ENCODE measurements at places on chromosomes 3 and 15.

DNA sequence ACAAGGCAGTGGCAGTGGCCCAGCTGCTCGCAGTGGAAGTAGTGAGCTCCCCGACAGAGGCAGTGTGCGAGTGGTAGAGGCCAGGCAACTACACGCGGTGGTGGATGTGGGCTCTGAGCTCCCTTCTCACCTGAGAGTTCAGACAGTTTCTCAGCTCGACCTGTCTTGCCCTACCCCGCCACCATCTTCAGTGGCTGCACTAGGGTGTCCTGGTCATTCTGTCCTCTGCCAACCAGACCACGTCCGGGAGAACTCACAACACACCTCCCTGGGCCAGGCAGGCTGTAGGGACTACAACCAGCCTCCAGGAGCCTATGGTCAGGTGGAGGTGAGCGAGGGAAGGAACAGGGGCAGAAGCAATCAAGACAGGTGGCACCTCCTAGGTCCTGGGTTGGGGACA lies 106.3 kb upstream of the SMAD3 start:
- no peak for DNase-seq

DNA sequence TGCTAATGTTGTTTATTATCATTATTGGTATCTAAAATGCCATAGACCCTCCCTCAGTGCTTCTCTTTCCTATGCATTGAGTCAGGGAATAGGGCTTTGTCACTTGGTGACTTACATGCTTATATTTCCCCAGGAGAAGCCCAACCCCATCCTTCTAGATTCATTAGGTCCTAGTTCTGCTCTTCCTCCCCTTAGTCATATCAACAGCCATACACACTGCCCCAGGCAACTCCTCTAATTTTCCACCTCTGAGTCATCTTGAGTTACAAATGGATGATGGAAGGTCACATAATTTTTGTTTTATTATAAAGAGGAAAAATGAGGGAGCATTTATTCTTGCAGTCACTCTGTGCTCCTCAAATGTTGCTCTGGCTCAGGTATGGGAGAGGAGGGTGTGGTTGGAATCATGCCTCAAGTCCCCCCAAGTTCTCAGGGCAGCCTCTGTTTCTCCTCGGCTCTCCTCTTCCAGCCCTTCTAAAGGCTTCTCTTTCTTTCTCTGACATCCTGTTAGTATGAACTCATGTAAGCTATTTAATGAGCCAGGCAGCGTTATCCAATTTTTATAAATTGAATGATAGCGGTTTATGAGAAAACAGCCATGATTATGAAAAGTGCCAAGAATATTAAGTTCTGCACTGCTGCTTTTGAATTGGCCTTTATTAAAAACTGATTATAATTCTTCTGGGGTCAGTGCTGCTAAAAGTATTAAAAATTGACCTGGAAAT lies 45.6 kb upstream of the FSTL1 start:
- DNase-seq: no peak

- no peak for DNase-seq
Observed at GRCh38 chr3:15387171-15387581, 40.2 kb downstream of the METTL6 start.

GRCh38 chr3:126477061-126477380 lies 1.3 kb upstream of the ZXDC start:
- no peak for DNase-seq

GRCh38 chr15:39083213-39083612 lies 497.7 kb upstream of the THBS1 start:
- DNase-seq: no peak

GRCh38 chr15:35301088-35301487 lies 216.0 kb upstream of the NANOGP8 start:
- DNase-seq: no peak

DNA sequence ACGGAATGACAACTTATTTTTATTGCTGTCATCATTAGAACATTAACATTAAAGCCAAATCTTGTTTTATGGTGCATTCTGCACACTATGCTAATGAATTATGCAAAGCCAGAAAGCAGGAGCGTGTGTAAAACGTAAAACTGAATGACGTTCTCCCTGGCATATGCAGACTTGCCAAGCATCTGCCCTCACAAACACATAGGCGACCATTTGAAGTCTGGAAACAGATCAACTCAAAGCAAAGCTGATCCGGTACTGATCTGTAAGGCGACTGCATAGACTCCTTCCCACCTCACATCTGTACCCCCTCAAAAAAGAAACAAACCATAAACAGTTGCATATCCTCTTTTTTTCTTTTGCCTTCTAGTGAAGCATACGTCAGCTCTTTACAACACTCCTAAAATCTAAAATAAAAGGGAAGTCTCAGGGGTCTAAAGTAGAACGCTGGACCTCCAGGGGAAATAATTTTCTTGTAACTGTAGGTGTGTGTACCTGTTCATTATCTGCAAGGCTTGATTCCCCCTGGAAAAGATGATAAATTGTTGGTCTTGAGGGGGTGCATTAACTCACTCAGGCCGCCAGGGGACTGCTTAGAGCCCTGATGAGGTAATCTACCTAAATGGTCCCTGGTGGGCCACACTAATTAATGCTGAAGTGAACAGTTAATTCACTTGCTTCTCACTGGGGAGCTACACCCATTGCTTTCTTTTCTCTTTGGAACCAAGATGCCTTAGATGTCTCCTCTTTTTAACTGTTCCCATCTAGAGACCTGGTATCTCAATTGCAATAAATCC lies 231.4 kb downstream of the CDIN1 start:
- DNase-seq: no peak

- DNase-seq: no peak
Observed at GRCh38 chr3:7160689-7161088, 299.8 kb downstream of the GRM7 start.

DNA sequence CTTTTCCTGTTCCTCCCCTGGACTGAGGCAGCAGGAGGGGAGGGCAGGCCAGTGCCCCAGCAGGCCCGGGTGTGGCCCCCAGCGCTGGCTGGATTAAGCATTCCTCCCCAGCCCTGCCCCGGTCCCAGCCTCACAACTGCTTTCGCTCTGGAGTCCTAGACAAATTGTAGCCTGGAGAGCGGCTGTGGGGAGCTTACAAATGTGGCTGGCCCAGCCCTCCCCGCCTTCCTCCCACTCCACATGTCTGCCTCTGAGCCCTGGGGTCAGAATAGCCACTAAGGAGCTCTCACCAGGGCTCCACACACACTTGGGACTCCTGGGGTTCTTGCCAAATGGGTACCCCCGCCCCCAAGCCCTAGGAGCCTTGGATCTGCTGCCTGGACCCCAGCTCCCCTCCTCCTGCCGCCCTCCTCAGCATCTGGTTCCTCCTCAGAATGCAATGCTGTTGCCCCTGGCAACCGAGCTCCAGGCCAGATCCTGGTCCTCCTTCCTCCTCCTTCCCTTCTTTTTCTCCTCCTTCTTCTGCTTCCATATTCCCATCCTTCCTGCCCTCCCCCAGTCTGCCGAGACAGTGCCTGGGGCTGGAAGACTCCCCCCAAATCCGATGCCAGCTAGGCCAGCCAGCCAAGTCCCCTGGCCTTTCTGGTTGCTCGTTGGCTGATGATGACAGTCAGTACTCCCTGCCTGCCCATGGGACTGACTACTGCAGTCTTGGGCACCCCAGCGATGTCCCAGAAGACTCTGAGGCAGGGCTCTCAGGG lies 91.1 kb downstream of the LINGO1 start:
- DNase-seq: no peak

- no peak for DNase-seq
Observed at GRCh38 chr3:55297245-55297644, 189.9 kb downstream of the WNT5A start.

- DNase-seq: no peak
Observed at GRCh38 chr3:48268381-48268935, 27.6 kb downstream of the ZNF589 start.

GRCh38 chr15:100735129-100736053 lies 133.0 kb downstream of the ASB7 start:
- no peak for DNase-seq

DNA sequence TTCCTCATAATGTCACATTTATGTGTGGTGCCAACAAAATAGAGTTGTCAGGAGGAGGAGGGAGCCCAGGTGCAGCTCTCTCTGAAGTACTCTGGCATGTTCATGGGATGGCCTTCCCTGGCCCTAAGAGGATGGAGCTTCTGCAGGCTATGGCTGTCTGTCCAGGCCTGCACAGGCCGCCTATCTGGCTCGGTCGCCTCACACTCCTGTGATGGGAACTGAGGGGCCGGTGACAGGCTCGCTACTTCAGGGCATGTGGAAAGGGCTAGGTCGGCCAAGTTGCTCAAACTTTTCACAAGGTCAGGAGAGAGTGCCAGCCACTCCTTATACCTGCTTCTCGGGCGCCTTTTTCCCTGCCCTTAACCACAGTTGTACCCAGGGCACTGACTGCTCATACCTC lies 51.1 kb downstream of the SOX14 start:
- no peak for DNase-seq

GRCh38 chr3:138242466-138242865 lies 55.4 kb downstream of the ARMC8 start:
- DNase-seq: no peak

- DNase-seq: no peak
Observed at GRCh38 chr15:92839696-92840095, 60.4 kb upstream of the CHD2 start.

- no peak for DNase-seq
Observed at GRCh38 chr3:30290479-30290878, 315.9 kb upstream of the TGFBR2 start.

DNA sequence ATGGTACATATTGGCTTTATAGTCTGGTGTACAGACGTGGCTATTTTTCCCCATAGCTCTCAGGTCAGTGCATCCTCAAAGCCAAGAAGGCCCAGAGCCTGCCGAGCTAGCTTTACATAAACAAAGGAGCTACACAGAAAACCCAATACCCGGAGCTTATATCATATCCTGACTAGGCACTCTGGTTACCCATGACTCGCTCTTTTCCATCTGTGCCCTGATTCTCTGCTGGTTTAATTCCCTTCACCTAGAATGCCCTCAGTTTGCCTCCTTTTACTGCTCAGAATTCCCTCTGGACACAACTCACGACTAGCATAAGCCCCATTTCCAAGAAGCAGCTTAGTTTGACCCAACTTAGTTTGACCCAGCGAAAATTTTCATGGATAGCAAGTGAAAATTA lies 110.8 kb downstream of the TIGIT start:
- DNase-seq: no peak

GRCh38 chr3:94256888-94257813 lies 194.3 kb downstream of the NSUN3 start:
- DNase-seq: no peak

DNA sequence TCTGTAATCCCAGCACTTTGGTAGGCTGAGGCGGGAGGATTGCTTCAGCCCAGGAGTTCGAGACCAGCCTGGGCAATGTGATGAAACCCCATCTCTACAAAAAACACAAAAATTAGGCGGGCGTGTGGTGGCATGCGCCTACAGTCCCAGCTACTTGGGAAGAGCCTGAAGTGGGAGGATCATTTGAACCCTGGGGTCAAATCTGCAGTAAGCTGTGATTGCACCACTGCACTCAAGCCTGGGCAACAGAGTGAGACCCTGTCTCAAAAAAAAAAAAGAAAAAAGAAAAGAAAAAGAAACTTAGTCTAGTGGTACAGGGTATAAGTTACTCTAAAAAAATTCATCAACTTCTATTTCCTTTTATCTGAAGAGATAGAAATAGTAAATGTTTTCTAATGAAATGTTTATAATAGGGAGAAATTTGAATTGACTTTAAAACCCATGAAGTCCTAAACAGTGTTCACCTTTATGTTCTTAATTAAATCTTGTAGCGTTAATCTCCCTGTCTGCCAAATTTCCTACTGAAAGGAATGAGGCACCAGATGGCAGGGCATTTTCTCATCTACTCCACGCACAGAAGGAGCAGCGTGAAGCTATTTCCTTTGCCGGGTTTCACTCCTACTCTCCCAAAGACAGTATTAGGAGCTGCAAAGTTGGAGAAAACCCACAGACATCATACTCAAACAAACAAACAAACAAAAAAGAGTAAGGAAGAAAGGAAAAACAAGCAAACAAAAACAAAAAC lies 1.9 kb downstream of the PCLAF start:
- no peak for DNase-seq

DNA sequence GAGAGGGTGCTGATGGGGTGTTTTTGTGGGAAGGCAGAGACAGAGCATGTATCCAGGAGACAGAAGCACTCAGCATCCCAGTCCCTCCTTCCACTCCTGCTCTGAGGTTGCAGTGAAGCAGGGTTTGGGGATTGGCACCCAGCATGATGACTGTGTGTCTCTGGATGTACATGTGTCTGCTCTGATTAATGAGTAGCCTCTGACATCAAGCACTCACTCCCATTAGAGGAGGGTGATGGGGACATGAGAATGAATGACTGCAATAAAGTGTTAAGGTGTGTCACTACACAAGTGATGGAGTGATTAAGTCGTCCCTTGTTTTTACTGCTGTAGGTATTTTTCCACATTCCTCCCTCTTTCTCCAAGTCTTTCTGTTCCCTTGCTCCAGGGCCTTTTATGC lies 9.6 kb upstream of the MYZAP start:
- DNase-seq: no peak

- DNase-seq: no peak
Observed at GRCh38 chr3:25423780-25424588, 4.1 kb upstream of the RARB start.

DNA sequence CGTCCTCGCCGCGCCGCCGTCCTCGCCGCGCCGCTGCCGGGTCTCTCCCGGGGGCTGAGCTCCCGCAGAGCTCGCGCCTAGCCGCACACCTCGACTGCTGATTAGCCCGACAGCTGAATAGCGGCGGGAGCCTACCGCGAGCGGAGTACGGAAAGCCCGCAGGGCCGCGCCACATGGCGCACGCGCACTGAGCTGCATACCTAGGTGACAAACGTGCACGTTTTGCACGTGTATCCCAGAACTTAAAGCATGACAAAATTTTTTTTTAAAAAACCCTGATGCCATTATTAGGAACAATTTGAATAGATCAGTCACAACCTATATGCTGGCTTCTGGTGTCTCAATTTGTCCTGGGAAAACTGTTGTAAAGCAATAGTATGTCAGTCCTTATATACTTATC lies at the start of gene GOLGA8A:
Gene GOLGA8A (minus strand): TSS at position 122 of the 400 bp plus-strand sequence. CDS start 48,117 bp downstream, outside the sequence.
- DNase-seq: no peak

GRCh38 chr15:23797747-23798446 lies 110.8 kb upstream of the NDN start:
- DNase-seq: no peak

DNA sequence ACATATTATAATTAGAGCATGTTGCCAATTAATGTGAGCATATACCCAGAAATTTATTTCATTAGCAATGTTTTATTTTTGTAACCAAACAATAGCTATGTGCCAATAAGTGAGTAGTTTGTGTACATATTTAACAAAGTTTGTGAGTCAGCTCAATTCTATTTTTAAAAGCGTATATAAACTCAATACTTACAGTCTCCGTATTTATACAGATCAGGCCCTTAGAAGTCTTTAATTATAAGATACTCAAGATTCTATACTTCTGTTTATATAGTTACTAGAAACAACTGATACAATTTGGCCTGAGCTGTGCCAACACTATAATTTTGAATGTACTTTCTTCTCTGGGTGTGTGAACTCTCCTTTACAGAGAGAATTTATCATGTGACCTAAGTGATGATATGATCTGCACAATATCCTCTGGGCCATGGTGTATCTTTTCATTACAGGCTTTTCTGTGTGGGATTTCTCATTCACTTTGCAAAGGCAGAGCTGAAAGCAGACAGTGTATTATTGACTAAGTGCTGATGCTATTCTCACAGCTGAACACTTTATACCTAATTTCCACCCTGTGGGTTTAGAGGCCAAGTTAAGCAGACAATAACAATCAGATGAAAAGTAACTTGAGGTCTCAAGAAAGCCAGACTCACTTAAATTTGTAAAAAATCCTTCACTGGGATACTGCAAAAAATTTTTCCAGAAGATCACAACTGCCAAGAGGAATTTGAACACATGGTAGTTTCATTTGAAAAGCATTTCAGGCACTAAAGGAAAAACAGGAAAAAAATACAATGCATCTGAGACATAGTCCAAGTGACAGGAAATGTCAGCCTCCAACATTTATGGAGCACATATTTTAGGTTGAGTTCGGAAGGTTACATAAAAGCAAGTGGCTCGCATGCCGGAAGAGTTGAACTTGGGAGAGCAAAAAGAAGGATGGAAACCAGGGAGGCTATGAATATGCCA lies 277.9 kb upstream of the SEMA6D start:
- DNase-seq: no peak

Data from cerebellar nuclear complex (tissue), 1 donor.